ELF-1 (cell line): ENCODE measurements at places on chromosomes 5 and 9.

- DNase-seq: no peak
Measured at GRCh38 chr5:180336234-180337020, 16.7 kb downstream of the GFPT2 start.

- no peak for DNase-seq
Measured at GRCh38 chr5:134249469-134250379, 23.9 kb upstream of the PPP2CA start.

- no peak for DNase-seq
Measured at GRCh38 chr9:84857211-84857610, 187.7 kb downstream of the NTRK2 start.

- DNase-seq: peak; percentile 53
Measured at GRCh38 chr5:151156507-151157420, 815 bp downstream of the ANXA6 start.

- no peak for DNase-seq
Measured at GRCh38 chr5:122219436-122220166, 90.3 kb downstream of the ZNF474 start.

DNA sequence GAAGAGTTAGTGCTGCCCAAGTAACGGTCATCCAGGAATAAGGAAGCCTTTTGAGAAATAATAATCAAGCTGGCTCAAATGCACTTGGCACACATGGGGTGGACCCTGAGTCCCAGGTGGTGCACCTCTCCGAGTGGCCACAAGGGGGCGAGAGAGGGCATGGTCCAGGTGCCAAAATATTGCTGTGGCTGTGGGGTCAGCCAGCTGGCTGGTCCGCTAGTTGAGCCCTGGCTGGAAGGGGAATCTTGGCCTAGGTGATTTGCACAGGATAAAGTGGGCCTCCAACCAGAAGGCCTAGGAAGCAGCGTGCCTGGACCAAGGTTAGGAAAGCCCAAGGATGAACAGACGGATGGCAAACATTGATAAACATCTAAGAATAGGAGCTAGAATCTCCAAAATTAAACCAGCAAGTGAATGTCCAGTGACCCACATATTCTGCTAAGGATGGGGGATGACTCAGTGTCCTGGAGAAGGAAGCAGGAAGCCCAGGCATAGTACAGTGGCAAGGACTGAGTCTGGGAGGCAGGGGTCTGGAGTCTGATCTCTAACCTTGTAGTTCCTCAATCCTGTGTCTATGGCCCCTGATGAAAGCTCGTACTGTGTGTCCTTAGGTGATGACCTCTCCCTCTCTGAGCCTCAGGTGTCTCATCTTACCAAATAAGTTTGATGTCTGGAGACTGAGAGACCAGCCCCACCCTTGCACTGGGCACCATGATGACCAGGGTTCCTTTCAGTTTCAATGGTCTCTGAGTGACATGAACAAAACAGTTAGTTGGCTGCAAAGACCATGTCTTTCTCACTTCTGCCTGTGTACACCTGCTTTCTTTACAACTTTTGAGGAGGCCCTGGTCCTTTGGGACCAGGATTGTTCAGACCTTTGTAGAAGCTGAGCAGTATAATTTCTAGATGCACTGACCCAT lies 19.2 kb upstream of the SHB start:
- peak; percentile 83 for DNase-seq

- DNase-seq: no peak
Measured at GRCh38 chr5:8729437-8729836, 816.4 kb downstream of the SEMA5A start.

DNA sequence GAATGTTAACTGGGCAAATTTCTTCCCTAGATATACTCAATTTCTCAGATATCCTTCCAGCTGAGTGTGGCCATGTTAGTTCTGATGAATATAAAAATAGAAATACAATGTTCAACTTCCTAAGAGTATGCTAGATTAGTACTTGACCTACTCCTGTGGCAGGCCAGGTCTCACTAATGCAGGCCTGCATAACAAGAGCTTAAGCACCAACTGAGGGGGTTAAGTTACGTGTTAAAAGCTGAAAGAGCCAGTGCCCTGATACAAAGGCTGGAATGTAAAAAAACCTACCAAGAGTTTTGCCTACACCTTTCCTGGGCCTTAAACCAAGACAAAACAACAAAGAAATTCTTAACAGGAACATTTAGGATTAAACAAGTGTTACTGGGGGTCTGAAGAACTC lies 102.8 kb downstream of the MRPS30 start:
- DNase-seq: peak; percentile 10

- peak; percentile 72 for DNase-seq
Measured at GRCh38 chr5:138610918-138611677, 35.9 kb upstream of the HSPA9 start.

DNA sequence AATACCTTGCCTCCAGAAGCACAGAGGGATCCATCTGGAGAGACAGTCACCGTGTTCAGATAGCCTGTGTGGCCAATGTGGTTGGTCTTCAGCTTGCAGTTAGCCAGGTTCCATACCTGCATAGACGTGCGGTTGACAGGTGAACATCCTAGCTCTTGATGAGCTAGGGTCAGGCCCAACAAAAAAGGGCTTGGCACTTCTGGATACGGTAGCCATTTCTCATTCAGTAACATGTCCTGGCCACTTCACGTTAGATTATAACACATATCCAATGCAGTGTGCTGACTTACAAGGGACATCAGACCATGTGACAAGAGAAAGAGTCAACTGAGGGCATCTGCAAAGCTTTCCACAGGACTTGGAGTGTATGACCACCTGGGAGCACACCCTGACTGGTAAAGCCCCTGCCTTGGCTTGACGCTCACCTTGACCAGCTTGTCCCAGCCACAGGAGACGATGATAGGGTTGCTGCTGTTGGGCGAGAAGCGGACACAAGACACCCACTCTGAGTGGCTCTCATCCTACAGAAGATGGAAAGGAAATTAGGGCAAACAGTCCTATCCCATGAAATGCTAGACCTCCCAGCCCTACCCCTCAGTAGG lies 4.5 kb downstream of the RACK1 start:
- DNase-seq: no peak

DNA sequence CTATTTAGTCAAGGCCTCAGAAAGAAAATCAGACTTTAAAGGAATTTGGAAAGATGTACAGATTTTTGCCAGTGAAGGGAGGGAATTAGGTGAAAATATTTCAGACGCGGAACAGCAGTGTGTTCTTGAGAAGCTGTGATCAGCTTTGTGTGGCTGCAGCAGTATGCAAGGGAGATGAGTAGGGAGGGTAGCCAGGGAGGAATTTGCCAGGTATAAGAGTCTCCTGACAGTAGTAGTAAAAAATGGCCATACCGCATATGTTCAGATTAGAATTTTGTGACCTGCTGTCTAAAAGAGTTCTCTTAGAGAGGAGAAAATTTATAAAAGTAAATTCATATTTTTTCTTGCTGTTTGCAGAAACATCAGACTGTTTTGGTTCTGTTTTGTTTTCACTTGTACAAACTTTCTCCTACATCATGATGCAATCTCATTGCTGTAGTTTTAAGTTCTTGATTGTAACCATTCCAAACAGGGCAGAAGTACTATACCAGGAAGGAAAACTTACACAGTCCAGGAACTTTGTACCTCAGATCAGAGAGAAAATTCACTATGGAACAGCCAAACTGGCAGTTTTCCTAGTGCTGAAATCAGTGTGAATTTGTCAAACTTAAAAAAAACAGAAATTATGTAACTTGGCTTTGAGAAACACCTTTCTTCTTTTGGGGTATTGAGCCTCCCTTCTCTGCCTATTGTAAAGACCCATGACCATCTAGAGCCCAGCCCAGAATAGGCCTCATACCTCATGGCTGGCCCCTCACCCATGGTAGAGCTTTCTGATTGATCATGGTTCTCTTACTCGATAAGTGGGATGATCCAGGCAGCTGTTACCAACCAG lies 78.4 kb upstream of the NR3C1 start:
- no peak for DNase-seq

- peak; percentile 44 for DNase-seq
Measured at GRCh38 chr9:130531670-130532069, 47.7 kb upstream of the FUBP3 start.

- no peak for DNase-seq
Measured at GRCh38 chr9:128494108-128494745, 10.3 kb upstream of the GLE1 start.

DNA sequence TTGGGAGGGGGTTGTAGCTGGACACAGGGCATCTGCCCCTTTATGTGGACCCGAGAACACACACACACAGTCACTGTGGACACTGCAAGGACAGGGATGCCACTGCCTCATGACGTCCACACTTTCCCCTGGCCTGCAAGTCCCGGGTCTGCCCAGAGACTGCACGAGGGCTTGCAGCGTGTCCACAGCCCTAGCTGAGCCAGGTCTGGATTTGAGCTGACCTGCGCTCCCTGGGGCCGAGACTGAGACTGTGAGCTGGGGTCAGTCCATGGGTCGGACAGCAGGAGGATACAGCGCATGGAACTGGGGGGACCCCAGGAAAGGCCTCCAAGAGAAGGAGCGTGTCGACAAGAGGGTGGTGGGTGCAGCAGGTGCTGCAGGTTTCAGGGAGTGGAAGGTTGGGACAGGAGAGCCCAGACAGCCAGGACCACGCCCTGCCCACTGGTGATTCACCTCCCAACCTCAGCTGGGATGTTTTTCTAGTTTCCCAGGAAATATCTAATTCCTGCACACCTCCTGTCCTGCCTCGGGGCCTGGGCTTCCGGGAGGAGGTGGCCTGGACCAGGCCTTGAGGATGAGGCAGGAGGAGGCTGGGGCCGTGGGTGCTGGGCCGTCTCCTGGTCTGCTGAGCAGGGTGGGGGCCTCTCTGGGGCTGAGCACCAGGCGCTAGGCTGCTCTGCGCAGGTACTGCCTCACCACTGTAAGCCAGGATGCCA lies 806 bp upstream of the RNF224 start:
- no peak for DNase-seq

DNA sequence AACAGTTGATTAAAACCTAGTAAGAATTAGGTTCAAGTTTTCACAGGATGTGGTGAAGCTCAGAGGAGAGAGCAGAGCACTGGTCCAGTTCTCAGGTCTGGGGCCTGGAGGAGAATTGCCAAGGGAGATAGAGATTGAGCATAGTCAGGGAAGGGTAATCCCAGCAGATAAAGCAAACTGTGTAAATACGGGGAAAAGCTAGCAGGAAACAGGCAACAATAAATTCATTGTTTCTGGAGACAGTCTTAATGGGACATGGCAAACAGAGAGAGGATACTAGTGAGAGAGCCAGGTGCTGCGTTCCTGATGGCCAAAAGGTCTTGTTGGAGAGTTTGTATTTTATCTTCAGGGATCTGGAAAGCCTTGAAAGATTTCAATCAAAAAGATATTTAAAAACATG lies 333.0 kb downstream of the PDE4D start:
- no peak for DNase-seq

DNA sequence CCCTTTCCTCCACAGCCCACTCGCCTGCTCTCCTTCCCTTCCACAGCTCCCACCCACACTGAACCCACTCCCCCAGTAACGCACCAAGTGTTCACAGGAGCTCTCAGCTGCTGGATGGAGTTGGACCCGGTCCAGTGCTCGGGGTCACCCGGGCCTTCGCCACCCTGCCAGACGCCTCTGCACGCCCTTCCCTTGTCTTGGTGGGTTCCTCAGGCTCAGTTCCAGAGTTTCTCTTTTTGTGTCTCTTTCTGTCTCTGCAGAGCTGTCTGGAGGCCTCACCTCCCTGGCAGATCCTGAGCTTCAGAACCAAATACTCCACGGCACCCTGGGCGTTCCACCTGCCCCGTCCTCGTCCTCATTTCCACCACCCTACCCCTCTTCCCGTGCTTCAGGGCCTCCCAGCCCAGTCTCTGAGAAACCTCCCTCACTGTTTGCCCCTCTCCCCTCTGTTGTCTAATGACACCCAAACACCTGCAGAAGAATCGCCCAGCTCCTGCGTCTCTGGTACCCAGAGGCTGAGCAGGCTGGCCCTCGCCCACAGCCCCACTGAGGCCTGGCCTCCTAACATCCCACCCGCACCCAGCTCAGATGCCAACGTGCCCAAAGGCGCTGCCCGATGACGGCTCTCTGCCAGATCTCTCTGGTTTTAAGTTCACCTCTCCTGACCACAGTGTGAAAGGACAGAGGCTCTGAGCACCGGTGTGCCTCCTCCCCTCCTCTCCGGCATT lies 74.3 kb downstream of the COL23A1 start:
- no peak for DNase-seq

DNA sequence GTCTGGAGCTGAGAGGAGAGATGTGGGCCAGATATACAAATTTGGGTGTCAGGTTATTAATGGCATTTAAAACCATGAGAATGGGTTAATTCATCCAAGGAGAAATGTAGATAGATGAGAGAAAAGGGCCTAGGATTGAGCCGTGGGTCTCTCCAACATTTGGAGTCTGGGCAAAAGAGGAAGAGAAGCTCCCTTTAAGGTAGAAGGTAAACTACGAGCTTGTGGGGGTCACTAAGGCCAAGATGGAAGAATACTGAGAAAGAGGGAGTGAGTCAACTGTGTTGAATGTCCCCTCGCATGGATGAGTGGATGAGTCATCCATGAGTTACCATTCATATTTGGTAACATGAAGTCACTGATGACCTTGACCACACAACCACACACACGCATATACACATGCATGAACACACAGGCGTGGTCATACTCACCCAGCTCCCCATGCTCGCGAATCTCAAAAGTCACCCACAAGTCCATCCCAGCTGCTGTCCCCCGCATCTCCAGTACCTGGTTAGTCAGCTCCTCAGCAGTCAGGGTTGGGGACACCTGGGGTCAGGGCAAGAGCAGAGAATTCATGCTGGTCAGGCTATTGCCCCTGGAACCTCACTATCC lies 6.8 kb upstream of the FCHSD1 start:
- no peak for DNase-seq

DNA sequence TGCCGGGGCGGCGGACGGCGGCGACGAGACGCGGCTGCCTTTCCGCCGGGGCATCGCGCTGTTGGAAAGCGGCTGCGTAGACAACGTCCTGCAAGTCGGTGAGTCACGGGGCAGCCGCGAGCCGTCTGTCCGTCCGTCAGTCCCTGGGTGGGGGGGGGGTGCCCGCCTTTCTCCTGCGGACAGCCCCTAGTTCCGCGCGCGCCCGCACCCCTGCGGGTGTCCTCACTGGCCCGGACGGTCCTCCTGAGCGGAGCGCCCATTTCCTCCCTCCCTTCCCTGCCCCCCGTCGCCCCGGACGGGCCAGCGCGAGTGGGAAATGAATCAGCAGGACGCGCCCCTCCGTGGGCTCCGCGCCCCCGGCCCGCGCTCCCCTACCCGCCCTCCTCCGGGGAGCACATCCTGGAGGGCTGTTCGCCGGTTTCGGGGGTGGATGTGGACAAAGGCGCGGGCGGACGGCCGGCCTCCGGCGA lies 828 bp downstream of the ZSWIM6 start:
- DNase-seq: peak; percentile 34
